HS-27A (cell line): ENCODE measurements at places on chromosomes 7 and 10.

GRCh38 chr10:127976286-127976685 lies 69.4 kb downstream of the PTPRE start:
- DNase-seq: no peak

- DNase-seq: no peak
These were observed 181.8 kb upstream of the CSTF2T start for GRCh38 chr10:51881213-51881612.

GRCh38 chr10:85446827-85447226 lies 919.8 kb downstream of the GRID1 start:
- DNase-seq: no peak

GRCh38 chr7:105521027-105521716 lies 899 bp downstream of the PUS7 start:
- DNase-seq: no peak

GRCh38 chr10:10813656-10814055 lies 204.0 kb upstream of the CELF2 start:
- no peak for DNase-seq

DNA sequence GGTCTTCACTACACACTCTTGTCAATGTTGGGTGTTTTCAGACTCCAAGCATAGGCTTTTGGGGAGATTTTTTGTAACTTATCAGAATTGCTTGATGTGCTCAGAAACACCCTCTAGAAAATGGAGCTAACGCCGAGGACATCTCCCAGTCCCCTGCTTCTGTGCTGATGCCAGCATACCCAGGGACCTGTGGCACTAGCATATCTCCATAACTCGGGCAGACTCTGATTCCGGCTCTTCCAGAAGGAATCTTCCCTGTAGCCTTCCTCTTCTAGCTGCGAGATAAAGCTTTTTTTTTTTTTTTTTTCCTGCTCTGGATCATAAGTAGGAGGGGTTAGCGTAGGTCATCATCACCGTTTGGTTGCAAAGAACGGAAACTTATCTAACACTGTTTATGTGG lies 434.4 kb downstream of the GALNT17 start:
- DNase-seq: no peak

DNA sequence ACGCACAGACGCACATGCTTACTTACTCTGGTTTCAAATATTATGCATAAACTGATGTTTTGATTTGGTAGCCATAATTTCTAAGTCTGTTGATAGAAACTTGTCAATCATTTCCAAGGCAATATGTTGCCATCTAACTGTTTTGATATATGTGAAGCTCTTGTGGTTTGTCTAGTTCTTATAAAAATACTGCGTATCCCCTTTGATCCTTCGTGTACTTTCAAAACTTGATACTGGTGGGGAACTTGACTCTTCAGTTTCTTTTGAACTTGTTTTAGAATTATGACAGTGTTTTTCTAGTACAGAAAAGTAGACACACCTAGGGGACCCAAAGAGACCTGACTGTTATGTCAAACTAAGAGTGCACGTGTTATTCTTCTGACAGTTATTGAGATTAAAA lies 708.0 kb downstream of the LRMDA start:
- no peak for DNase-seq

DNA sequence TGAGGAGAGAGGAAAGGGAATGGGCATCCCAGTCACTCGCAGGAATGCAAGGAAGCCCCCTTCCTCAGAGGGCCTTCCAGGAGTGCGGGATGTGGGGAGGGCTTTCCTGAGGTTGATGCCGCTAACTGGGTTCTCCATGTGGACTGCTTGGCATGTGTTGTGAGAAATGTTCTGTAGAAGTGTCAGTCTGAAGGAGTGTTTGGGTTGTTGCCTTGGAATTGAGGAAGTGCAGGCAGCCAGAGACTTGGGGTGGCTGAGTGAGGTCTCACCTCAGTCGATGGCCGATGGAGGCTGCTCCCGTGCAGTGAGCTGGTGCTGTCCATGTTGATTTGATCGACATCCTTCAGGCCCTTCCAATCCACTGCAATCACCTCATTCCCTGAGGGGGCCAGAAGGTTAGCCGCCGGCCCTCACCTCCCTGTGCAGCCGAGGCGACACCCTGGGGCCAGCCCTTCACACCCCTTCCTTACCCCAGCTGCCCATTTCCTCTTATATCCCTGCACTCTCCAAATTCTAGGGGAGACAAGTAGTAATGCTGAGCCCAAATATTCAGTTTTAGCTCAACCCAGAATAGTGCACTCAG lies 2.7 kb downstream of the FAM131B start:
- DNase-seq: no peak

GRCh38 chr10:81875467-81876252 lies 666 bp downstream of the NRG3 start:
- no peak for DNase-seq

DNA sequence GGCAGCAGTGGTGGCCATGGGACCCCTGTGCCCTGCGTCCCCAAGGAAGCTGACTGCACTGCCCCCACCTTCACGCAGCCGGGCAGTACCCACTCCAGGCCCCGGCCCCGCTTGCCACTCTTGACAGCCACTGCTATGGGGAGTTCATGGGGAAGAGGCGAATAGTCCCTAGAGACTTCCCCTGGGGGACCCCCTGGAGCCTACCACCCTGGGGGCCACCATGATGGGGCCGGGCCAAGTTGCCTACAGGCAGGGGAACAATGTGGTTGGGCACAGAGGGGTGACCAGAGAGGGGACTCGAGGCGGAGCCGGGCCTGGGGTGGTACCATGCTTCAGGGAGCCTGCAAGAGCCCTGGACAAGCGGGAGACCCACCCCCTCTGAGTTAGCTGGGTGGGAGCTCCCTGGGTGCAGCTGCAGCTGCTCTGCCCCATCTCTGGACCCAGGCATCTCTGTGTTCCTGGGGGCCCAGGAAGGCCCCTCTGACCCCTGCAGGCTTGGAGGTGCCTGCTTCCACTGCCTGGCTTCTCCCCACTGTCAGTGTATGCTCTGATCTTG lies 567.6 kb downstream of the GRM8 start:
- DNase-seq: no peak

DNA sequence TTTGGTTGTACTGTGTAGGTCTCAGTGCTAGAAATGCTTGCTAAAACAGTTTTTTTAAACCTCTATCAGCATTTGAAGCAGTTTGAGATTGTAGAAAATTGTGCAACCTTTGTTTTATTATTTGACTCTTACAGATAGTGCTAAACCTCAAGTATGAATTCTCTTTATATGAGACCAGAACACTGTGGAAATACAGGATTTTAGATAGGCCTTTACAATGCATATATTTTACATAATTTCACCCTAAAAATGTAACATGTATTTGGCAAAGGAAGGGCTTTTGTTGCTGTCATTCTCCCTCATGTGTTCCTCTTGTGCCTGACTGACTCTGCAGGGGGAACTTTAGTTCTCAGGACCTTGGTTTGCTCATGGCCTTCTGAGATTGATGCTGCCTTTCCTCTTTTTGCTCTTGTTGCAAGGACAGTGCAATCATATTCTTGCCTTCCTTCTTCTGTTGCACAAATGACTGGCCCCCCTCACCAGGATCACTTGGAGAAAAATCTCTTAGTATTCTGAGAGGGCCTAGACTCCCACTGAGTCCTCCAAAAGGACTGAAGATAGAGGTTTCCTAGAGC lies 188.7 kb downstream of the PPP1R9A start:
- DNase-seq: no peak

- DNase-seq: no peak
These were observed 360.3 kb upstream of the C7orf33 start for GRCh38 chr7:148230296-148230695.

DNA sequence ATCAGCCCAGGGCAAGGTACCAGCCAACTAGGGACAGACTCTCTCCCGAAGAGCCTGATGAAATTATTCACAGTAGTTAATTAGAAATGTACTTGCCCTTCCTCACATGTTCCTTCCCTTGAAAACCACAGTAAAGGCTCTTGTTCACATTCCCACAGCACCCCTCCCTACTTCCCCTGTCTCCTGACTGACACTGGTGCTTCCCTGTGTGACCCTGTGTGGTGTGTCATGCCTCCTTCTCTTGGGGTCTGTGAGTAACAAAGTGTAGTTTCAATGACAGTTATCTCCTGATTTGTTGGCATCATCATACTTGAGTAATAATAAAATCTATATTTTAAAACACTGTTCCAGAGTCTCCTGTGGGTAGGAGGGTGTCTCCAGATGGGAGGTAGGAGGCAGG lies 209.7 kb downstream of the ABCA13 start:
- no peak for DNase-seq

GRCh38 chr10:127832501-127832900 lies 60.2 kb downstream of the CLRN3 start:
- no peak for DNase-seq

GRCh38 chr10:606762-607544 lies 82.5 kb downstream of the DIP2C start:
- no peak for DNase-seq

- DNase-seq: no peak
These were observed 8.0 kb downstream of the FLNC start for GRCh38 chr7:128838109-128838779.

DNA sequence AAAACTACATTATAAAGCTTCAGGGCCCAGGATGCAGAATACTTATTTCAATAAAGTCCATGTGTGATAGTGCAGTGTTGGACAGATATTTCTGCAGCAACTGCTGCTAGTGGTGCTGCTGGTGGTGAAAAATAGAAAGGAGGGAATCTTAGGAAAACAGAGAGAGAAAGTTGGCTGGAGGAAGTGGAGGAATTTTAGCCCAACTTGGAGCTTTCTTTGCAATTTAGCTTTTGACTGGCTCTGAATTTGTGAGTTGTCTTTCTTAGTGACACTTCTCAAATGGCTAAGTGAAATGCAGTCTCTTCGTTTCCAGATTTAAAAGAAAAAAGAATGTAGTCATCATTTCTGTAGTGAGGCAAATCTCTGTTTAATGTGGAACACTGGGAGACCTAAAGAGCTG lies 45.4 kb downstream of the GPR158 start:
- DNase-seq: no peak

DNA sequence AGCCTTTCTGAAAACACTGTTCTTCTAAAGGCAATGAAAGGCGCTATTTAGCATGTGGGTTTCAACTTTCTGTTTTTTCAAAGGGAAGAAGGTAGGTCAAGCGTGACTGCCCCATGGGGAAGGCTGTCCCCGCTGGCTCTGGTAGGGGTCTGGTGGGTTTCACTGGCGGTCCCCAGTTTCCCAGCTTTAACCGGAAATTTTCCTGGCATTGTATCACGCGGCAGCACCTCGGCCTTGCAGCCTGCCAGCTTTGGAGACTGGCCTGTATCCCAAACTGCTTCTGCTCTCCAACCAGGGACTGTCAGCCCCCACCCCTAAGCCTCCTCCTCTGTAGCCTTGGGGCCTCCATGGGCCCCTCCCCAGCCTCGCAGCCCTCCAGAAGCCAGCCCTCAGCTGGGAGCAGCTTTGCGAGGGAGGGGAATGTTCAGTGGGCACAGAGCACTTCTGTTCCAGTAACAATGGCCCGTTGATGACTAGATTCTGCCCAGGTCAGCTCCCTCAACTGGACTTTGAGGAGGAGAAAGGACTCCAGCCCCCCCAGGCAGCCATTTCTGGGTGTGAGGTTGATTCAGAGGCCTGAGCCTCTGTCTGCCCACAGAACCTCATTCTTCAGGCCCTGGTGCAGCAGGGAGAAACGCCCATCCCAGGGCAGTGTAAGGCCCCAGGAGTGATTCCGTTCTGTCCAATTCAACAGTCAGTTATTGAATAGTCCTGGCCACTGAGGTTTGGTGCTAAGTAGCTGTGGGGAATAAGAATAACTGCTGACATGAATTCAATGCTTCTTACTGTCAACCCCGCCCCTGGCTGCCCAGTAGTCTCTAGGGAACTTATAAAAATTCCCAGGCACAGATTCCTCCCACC lies 17.1 kb downstream of the CHST3 start:
- DNase-seq: no peak

DNA sequence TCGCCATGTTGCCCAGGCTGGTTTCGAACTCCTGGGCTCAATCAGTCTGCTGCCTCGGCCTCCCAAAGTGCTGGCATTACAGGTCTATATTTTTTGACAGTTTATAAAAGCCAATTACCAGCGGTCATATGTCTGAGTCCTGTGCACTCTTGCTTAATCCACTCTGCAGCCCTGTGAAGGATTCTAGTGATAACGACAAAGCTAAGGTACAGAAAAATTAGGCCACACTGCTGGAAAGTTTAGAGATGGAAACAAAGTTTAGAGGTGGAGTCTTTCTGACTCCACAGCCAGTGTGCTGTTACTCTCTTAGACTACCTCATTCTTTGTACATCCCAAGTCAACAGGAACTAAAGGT lies 707 bp downstream of the PTER start:
- no peak for DNase-seq

DNA sequence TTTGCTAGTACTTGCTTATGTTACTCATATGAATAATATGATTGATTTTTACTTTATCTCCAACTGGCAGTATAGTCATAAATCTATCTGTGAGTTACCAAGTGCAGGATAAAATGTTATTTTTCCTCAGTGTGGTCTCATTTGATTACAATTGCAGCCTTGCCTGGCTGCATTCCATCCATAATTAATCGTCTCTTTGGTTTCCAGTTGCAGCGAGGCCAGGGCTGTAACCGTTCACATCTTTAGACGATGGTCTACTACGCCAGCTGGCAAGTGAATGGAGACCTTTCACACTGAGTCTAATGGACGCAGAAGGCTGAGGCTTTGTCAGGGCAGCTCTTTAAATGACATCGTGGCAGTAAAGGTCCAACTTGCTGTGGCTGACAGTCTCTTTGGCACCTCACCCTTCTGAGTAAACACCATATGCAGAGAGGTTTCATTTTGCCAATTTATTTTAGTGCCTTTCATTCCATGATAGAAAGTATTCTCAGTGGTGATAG lies 84.0 kb downstream of the ARL4A start:
- DNase-seq: no peak

DNA sequence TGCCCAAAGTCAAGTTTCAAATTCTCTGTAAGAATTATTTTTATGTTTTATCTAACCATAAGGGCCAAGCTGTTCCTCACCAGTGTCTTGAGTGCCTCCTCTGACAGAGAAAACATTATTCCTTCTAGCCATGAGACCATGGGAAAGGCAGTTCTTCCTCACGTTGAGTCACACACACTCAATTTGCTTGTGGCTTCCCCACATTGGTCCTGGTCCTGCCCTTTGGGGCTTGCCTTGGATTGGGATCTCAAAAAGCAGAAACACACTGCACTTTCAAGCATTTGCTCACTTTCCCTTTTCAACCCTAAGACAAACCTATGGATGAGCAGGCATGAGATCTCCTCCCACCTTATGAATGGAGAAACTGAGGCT lies 248.3 kb upstream of the IGFBP3 start:
- no peak for DNase-seq

GRCh38 chr10:27360581-27361172 lies 120.1 kb upstream of the ACBD5 start:
- DNase-seq: peak; percentile 24

- no peak for DNase-seq
These were observed 49.5 kb upstream of the PITRM1 start for GRCh38 chr10:3222068-3222467.
